Cerebellar nuclear complex (tissue), 1 donor: ENCODE measurements at places on chromosomes 4 and X.

DNA sequence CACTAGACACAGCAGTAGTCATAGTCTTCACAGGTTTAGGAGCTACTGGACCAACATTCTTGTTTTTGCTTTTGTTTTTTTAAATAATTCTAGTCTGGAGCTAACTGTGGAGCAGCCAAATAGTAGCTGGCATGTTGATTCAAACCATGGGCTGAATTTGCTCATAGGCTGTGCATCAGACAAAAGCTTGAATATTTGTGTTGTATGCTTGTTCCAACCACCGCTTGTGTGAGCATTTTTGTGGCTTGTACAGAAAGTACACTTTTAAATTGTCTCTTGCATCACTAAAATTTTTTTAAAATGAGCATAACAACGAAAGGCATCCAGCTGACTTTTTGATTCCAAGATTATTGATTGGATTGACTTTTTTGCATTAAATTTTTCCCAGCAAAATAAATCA lies 39.6 kb downstream of the CCNI start:
- DNase-seq = no peak

GRCh38 chr4:145090380-145090779 lies 7.6 kb downstream of the ANAPC10 start:
- no peak for DNase-seq

DNA sequence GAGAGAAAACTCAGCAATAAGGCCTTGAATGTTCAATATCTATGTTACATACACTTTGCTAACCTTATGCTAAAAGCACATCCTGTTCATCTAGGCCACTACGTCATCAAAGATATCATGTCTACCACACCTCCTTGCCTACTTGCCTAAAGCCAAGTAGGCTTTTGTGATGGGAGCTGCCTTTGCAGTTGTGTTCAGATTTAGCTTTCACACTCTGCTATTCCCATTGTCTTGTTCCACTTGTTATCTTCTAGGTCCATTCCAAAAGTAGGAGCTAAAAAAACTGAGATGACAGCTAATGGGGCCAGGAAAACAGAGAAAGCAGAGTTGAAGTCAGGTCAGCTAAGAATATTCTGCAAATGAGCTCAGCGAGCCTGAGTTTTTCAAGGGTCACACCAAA lies 153.6 kb upstream of the EDNRA start:
- no peak for DNase-seq

- DNase-seq = no peak
These were observed 58.1 kb downstream of the DHRSX start for GRCh38 chrX:2442694-2443093.

- no peak for DNase-seq
These were observed 73.3 kb upstream of the ZDHHC15 start for GRCh38 chrX:75596178-75596577.

- DNase-seq = no peak
These were observed 159.9 kb downstream of the TRIML1 start for GRCh38 chr4:188299161-188299560.
